ENCODE measurements at places on chromosomes 5 and 9. TPM values are rescaled to one million over a fixed set of nuclear protein-coding genes. Genes with fewer than 3 reads are reported as not detected.

Gene ADAMTS6
- 9.4 TPM for total RNA-seq

Gene TICAM2
- 14.0 TPM for total RNA-seq

Gene MRNIP
- 16.8 TPM for total RNA-seq

Gene ORM2
- total RNA-seq: not detected

Gene SLC6A19
- total RNA-seq: not detected

Gene SOHLH1
- total RNA-seq: not detected

Gene ARSK
- total RNA-seq: 9.0 TPM

Gene KIF24
- 1.2 TPM for total RNA-seq
